ENCODE measurements at places on chromosomes 1 and 21.

DNA sequence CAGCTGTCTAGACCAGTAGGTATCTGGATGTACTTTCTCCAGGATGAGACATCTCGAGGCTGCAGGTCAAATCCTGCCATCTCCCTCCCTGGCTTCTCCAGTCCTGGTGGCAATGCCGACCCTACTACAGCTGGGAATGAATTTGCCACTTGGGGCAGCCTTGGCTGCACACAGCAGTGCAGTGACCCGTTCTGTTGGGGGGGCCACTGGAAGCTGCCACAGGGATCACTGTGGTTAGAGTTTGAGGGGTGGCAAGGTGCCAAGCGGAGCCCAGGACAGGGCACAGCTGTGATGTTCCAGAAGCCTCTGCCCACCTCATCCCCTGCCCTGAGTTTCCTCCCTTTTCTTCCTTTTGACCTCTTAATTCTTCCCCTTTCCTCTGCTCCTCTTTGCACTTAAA, 17.1 kb downstream of the COL6A2 start:
- no peak for DNase-seq

- DNase-seq, result no peak
These were observed 5.0 kb upstream of the KCNJ9 start for GRCh38 chr1:160076295-160076694.

DNA sequence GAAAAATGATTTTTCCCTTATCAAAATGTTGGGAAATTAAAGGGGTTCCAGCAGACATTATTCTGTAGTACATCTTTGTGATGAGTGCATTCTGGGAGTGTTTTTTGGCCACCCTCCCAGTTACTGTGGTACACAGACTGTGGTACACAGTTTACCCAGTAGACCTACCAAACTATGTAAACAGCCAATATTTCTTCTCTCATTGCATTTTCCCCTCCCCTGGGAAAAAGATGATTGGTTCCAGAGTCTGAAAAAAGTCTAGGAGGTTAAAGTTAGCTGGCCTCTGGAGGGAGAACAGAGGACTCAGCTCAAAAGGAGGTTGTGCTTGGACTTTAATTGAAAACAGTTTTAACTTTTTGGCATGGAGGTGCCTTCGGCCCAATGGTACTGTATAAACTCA, 42.5 kb downstream of the PGM1 start:
- DNase-seq, result no peak

- DNase-seq, result no peak
These were observed 83.1 kb upstream of the ERRFI1 start for GRCh38 chr1:8109216-8109615.

- no peak for DNase-seq
These were observed 112.6 kb downstream of the ADAMTS1 start for GRCh38 chr21:26732432-26733221.

- DNase-seq, result no peak
These were observed 44.1 kb downstream of the UCK2 start for GRCh38 chr1:165871311-165872067.

- DNase-seq, result no peak
These were observed 53.3 kb downstream of the TEX35 start for GRCh38 chr1:178566187-178566586.

GRCh38 chr21:35792569-35793305, 267.6 kb downstream of the SETD4 start:
- no peak for DNase-seq

- DNase-seq, result no peak
These were observed 30.1 kb downstream of the RHEX start for GRCh38 chr1:206082831-206083695.

DNA sequence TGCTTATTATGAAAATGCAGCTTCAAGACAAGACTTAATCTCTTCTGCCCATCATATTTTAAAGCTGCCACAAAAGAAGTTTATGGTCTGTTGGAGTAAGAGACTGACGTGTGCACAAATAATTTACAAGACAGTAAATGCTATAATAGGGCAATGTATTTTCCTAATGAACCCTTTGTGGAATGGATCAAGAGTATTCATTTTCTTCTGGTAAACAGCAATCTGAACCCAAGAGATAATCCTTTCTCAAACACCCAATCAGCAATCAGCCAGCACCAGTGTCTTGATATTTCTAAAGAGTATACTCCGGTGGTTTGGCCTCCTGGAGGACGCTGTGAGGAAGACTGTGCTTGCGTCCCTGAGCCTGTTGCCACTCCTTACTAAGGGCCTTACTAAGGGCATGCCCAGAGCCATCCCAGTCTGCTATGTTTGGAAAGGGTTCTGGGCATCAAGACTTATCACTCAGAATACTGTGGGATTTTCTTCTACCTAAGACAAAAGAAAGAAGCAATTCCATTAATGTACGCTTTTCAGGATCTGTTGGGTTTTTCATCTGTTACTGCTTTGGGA, 48.8 kb upstream of the LRRC8D start:
- no peak for DNase-seq

DNA sequence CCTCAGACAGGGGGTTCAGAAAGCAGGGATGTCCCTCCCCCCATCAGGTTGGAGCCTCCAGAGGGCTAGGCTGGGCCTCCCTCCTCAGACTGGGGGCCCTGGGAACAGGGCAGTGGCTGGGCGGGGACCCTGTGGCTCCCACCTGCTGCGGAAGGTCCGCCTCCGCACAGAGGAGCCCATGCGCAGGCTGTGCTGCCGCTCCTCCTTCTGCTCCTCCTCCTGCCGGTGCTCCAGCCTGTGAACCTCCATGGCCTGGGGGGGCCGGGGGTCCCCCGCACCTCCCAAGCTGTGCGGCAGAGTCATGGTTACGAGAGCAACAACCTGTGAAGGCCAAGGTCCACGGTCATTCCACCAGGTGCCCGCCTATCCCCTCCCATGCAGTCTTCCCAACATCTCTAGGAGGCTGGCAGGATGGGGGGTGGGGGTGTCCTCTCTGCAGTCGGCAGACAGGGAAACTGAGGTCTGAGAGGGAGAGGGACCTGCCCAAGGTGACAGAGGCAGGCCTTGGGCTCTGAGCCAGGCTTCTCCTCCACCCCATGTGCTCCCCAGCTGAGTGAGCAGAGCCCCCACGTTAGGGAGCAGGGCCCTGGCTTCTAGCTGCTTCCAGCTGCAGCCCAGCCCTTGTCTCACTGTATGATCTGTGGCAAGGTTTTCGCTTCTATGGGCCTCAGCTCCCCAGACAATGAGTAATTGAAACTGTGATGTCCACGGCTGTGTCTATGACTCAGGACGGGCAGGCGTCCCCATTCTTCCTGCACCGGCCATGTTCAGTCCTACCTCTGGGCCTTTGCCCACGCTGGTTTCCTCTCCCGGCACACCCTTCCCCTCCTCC, 3.4 kb downstream of the MYOM3 start:
- no peak for DNase-seq

DNA sequence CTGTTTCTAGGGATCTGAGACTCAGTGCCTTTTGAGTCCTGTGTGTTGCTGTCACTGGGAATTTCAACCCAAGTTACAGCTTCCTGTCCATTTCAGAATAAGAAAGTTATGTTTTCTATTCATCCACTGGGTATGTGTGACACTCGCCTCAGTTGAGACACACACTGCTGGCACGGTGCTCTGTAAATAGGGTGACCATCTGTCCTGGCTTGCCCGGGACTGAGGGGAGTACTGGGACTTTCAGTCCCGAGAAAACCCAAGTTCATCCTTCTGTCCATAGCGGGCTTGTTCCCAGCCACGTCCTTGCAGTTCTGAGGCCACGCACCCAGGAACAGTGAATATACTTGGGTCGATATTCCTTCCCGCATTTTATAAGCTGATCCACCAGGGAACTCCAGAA, 56.3 kb upstream of the DISP3 start:
- no peak for DNase-seq

- no peak for DNase-seq
These were observed 31.6 kb upstream of the PADI6 start for GRCh38 chr1:17340358-17340757.

GRCh38 chr1:43426221-43426620, 27.5 kb downstream of the HYI start:
- no peak for DNase-seq

- no peak for DNase-seq
These were observed 145.5 kb downstream of the NUF2 start for GRCh38 chr1:163467289-163467688.

- no peak for DNase-seq
These were observed 75.1 kb upstream of the SIPA1L2 start for GRCh38 chr1:232704694-232705680.

GRCh38 chr1:204888294-204888693, 17.6 kb downstream of the NFASC start:
- DNase-seq, result no peak

GRCh38 chr1:234978397-234979295, 150.0 kb downstream of the TOMM20 start:
- peak; percentile 32 for DNase-seq

GRCh38 chr1:20575541-20576336, 13.2 kb upstream of the CDA start:
- DNase-seq, result no peak

- DNase-seq, result no peak
These were observed 878.5 kb downstream of the USP25 start for GRCh38 chr21:16608209-16608830.

DNA sequence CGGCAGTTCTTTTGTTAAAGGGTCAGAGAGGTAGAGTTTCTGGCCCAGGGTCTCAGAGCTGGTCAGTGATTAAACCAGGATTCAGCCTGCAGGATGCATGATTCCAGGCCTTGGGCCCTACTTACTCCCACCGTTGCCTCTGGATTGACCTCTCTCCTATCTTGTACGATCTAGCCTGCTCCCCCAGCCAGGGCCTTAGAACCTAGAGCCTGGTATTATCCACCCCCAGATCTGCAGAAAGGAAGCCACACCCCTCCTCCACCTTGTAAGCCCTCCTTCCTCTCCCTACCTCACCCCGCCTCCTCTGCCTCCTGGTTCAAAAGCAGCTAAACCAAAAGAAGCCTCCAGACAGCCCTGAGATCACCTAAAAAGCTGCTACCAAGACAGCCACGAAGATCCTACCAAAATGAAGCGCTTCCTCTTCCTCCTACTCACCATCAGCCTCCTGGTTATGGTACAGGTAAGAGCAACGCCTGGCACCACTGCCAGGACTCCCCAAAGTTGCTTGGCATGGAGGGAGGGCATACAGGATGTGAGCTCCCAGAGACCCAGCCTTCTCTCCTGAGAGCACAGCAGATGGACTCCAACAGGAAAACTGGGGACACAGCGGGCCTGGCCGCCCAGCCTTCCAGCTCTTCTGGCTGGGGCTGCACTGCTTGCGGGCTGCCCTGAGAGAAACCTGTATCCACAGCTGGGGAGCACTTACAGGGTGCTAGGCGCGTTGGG, at the start of gene CD52:
TSS of gene CD52 (plus strand) at position 347 of the 726 bp plus-strand sequence. CDS start at position 407, 60 bp downstream.
- DNase-seq, result peak; percentile 42

GRCh38 chr1:202357506-202357905, 9.0 kb downstream of the PPP1R12B start:
- DNase-seq, result no peak

DNA sequence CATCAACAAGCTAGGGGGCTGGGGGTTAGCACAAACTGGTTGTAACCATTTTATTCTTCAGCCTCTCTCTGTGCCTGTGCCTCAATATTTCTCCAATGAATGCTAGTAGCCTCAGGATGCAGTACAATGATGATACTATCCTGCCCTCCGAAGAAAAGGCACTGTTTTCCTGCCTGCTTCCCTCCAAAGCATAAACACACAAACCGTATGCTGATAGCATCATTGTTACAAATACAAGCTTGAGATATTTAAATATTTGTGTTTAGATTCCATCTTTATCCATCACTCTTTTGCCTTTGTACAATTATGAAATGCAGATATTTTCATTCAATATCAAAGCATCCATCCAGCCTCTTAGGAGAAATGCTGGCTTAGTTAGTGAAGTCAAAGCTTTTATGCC, 404.8 kb downstream of the DUSP10 start:
- no peak for DNase-seq

GRCh38 chr1:89799495-89799894, 21.3 kb upstream of the LRRC8D start:
- no peak for DNase-seq

DNA sequence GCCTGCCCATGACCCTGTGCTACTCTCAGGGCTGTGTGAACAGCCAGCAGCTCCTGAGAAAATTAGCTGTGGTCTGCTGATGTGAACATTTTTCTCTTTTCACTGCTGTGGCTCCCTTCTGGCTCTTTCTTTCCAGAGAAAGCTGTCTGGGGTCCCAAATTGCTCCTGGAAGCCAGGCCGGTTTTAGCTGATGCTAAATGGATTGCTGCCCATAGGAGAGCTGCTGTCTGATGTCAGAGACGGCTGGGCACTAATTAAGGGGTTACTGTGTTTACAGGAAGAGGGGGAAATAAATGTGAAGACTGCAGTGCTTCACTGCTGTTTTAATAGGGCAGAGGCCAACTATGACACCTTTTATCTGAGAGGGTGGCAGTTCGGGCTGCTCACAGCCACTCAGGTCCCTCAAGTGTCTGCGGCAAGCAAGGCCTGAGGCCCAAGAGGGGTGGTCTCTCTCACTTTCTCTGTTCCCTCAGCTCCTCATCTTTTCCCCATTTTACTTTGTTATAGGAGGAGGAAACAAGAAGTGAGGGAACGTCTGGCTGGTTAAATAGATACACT, 106.0 kb upstream of the GNG12 start:
- no peak for DNase-seq

GRCh38 chr1:245397771-245398170, 243.0 kb downstream of the KIF26B start:
- no peak for DNase-seq

GRCh38 chr1:117110774-117111173, 10.8 kb downstream of the TRIM45 start:
- no peak for DNase-seq

DNA sequence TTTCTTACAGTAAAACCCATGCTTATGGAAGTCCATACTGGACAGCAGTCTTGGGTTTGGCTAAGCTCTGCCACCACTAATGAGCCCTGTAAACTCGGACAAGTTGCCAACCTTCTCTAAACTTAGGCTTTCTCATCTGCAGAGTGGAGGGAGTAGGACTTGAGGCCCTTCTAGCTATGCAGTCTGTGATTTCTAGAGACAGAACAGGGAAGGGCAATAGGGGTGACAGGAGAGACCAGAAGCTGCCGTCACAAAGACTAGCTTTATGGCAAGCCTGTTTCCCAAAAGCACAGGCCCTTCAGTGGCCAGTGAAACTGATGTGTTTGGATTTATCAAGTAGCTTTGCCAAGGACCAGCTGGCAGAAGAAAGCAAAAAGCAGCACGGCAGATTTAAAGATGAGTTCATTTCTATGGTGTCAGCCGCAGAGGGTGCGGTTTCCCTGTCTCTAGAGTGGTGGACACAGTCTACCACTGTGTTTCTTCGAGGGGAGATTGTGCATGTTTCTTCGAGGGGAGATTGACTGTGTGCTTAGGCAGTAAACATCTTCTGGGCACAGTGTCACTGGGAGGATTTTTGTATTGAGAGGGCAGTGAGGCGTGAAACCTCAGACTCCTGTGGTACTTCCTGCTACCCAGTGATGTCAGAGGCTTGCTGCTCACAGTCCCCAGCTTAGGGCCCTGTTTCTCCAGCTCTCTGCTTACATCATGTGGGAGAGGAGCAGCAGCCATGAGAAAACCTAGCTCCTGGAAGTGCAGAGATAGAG, 119.0 kb downstream of the ROR1 start:
- no peak for DNase-seq
